ENCODE measurements at places on chromosomes 5 and 9. TPM values are rescaled to one million over a fixed set of nuclear protein-coding genes. Genes with fewer than 3 reads are reported as not detected.

DNA sequence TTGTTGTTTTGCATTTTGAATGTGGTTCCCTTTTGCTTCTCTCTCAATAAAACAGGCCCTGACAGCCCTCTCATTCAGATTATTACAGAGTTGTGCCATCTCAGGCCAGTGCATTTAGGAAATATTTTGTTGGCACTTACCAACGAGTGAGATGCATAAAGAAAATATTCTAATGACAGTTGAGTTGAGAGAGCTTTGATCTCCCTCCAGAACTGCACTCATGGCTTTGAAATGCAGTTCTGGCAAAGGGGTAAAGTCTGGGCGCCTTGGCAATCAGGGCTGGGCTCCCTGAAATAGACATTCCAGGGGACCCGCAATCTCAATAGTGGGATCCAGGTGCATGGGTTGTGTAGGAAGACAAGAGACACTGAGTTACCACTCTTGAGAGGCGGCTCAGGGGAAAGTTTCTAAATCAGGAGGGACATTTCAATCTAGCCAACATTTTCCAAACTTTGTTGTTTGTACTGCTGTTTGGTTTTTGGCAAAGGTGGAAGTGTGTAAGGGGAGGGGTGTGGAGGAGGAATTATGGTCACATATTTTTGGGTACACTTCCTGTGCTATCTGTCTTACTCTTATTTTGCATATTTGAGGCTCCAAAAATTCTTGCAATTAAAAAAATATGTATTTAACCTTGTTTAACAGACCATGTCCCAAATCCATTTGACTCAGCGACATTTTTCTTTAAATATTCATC lies 48.8 kb downstream of the PAPPA start:
- DNase-seq: no peak

DNA sequence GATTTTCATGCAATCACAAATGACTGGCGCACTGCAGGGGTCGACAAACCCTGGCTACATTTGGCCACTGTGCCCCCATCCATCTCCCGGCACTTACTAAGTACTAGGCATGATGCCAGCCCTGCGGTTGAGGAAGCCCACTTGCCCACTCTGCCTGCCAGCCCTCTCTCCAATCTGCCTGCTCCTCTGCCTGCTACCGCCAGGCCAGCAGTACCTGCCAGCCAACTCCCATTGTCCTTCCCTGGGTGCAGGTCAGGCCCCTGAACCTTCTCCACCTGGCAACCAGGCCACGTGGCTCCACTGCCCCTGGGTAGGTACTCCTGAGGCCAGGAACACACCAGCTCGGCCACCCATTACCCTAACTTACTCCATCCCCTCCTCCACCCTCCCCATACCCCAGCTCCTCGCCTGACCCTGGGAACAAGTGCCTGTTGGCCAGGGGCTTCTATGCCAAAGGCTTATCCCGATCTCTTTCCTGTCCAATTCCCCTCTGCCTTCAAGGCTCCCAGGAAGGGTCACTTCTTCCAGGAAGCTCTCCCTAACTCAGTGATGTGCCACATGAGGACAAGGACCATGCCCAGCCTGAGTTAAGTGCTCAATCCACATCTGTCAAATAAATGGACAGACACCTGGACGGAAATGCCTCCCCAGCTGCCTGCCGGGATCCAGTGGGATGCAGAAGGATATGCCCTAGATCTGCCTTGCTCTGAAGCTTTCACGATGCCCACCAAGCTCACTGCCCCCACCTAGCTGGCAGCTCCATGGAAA lies 6.6 kb downstream of the EEIG1 start:
- no peak for DNase-seq

- DNase-seq: no peak
Measured at GRCh38 chr5:122366501-122366900, 54.5 kb downstream of the SNCAIP start.

Gene MOB3B
- 8.7 TPM for total RNA-seq
